Spleen (tissue), 13 donors: ENCODE measurements at places on chromosomes 4 and X. TPM values are rescaled to one million over a fixed set of nuclear protein-coding genes. Genes with fewer than 3 reads are reported as not detected.

Gene FHDC1
- total RNA-seq: 11.6 TPM

DNA sequence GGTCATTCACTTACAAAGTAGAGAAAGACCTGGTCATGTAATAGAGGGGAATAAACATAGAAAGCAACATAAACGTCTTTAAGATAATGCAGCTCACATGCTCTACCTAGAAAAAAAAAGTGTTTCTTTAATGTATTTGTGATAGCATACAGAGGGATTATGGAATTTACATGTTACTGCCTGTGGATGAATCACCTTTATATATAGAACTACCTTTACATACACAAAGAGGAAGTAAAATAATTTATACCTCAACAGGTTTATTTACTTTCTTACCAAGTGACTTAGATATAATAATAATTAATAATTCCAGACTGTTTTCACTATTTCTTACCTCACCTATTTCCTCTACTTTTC is 81.5 kb downstream of the PPP3CA start:
- no peaks in the 10 kb centered on the region for H3K27me3 ChIP-seq
- no peak overlapping the region for H3K4me3 ChIP-seq
- no peak for DNase-seq
- H3K4me1 ChIP-seq: peaks cover 36% of the 10 kb centered on the region
- H3K27ac ChIP-seq: no peak overlapping the region

DNA sequence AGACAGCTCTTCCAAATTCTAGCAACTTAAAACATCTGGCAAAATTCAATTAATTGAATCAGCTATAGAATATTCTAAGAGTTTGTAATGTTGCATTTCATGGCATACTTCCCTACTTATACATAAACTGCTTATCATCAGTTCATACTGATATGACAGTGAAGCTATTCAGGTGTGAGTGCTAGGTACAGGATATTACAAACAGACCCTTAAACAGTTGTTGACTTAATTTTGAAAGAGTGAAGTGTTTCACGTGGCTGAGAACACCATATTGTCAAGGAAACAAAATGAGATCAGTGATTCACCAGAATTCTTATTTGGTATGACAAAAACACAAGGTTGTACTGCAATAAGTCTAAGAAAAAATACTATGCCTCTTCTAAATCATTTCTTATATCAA is 27.4 kb downstream of the CENPU start:
- H3K27me3 ChIP-seq: no peaks in the 10 kb centered on the region
- H3K4me1 ChIP-seq: no peaks in the 10 kb centered on the region
- DNase-seq: no peak
- H3K4me3 ChIP-seq: no peak overlapping the region
- no peak overlapping the region for H3K27ac ChIP-seq

Gene SHROOM2
- total RNA-seq: 1.5 TPM

Gene TNMD
- total RNA-seq: not detected
